ENCODE measurements at places on chromosomes 1 and 21. TPM values are rescaled to one million over a fixed set of nuclear protein-coding genes. Genes with fewer than 3 reads are reported as not detected.

DNA sequence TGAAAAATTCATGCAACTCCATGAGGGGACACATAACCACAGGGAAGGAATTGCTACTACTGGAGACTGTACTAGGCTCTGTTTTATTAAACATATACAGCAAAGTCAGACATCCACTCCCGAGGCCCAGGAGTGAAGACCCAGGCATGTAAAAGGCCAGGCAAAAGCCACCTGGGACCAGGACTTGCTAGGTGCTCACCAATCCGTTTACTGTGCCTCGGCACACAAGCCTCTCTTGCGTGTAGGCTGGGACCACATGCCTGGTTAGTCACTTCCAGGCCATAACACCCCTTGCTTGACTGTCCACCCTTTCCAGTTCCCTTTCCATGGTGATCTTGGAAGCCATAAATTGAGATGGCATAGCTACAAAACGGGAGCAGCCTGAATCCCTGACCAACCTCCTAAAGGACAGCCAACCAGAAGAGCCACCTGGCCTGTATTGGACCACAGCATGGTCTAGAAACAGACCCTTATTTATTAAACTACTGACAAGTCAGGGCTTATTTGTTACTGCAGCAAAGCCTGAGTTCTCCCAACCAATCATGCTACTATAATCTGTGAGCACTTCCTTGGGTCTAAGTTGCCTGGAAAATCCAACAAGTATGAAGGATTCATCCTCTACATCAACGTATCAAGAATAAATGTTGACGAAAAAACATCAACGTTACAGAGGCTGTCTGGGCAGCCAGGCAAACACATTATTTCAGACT is 39.7 kb downstream of the URB1 start:
- no peak for DNase-seq

DNA sequence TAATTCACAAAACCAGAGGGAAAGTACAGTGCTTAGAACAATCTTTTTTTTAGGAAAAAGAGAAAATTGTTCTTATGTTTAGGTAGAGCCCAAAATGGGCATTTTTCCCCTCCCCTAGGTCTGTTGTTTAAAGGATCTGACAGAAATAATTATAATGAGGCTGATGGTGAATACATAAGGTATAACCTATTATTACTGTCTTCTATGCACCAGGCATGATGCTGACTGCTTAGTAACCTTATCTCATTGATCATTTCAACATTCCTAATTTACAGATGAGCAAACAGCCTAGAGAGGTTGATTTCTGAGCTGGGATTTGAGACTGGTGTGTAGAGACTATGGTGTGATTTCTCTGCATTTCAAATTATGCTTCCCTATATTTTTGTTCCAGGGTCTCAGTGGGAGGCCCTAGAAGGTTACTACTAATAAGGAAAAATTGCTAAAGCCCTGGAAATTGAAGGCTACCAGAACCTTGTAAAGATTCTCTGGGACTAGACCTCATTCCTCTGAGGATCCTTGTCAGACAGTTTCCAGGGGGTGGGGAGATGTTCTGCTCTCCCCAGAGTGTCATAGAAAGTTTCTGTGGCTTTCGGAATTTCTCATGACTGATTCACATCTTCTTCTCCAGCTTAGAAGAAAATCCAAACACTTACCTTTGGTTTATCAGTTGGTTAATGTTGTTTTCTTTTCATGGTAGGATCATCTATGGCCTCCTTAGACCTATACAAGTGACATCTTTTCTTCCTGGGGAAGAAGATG is 44.9 kb downstream of the ROR1 start:
- no peak for DNase-seq

GRCh38 chr1:167518331-167518700 is at the start of gene CD247:
TSS of gene CD247 (minus strand) at chr1:167518529. CDS start at chr1:167518465, 64 bp downstream.
- DNase-seq, result no peak

GRCh38 chr1:162717548-162718184 is 72.8 kb upstream of the HSD17B7 start:
- DNase-seq, result no peak

The CR1 gene
- polyA plus RNA-seq, result 0.13 TPM

The RAB42 gene
- 0.16 TPM for polyA plus RNA-seq
